ENCODE measurements at places on chromosomes 5 and 9.

DNA sequence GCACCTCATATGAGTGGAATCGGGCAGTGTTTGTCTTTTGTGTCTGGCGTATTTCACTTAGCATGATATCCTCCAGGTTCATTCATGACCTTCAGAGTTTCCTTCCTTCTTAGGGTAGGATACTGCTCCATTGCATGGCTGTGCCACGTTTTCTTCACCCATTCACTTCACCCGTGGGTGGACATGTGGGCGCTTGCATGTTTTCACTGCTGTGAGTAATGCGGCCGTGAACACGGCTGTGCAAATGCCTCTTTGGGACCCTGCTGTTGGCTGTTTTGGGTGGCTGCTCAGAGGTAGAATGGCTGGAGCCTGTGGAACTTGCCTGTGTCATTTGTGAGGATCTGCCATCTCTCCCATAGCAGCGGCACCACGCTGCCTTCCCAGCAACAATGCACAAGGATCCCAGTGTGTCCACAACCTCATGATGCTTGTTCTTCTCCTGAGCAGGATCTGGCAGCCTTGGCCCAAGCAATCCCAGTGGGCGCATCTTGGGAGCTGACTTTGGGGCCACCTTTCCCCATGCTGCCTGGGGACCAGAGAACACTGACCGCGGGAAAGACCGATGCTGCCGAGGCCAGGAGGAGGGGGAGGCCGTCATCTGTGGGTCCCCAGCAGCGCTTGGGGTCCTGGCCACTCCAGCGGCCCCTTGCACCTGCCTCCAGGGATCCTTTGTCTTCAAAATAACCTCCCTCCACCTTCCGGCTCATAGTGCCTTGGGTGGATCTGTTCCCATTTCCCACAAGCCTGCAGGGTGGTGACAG lies 2.3 kb upstream of the SCGB3A1 start:
- DNase-seq: no peak

- no peak for DNase-seq
These were observed 164.3 kb upstream of the ACOT12 start for GRCh38 chr5:81558188-81558587.

GRCh38 chr9:133225171-133226011 lies 16.3 kb upstream of the OBP2B start:
- DNase-seq: no peak

DNA sequence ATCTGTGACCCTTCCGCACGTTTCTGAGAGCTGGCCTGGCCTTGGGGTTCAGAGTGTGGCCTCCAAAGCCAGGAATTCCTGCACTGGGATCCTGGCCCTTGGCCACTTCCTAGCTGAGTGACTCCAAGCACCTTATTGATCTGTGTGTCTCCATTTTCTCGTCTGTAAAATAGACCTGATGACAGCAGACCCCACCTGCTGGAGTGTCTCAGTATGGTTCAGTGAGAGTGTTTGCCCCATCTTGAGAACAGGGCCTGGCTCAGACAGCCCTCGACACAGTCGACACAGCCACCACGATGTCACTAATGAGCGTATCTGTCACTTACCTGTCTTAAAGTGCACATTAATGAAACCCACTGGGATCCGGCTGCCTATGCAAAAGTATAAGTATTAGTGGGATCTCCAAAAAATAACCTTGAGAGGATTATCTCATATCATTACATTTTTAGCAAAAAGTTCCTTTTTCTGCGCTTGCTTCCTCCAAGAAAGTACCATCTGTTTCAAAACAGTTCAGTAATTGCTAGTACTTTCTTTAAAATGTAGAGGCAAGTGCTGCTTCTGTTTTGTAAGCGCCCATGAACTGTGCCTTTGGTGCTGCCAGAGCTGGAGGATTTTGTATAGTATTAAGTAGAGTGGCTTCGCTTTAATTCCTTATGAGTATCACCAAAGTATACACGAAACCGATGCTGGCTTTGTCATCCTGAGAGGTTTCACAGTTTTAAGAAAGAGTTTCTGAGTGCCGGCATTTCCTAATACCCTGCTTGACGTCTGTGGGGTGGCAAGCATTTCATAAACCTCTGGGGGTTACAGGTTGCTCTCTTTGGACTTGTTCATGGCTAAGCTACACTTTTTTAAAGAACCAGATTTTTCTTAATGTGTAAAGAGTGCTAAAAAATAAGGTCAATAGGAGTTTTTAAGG lies 31.7 kb downstream of the UBE2QL1 start:
- DNase-seq: no peak

DNA sequence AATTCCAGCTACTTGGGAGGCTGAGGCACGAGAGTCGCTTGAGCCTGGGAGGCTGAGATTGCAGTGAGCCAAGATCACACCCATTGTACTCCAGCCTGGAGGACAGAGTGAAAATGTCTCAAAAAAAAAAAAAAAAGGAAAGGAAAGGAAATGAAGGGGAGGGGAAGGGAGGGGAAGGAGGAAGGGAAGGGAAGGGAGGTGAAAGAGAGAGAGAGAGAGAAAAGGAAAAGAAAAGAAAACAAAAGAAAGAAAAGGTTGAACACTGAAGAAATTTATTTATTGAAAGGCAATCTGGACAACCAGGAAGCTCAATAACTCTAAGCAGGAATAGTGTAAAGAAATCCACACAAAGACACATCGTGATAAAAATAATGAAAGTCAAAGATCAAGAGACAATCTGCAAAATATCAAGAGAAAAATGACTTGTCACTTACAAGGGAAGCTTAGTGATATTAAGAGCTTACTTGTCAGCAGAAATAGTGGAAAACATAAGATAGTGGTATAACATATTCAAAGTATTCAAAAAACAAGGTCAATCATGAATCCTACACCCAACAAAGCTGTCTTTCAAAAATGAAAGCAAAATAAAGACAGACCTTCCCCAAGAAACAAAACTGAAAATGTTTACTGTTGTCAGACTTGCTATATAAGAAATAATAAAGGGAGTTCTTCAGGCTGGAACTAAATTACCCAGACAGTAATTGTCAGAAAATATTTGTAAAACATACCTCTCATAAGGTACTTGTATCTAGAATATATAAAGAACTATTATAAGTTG lies 10.9 kb upstream of the RIMOC1 start:
- DNase-seq: no peak

- no peak for DNase-seq
These were observed 156.9 kb upstream of the MVB12B start for GRCh38 chr9:126169736-126170135.

- no peak for DNase-seq
These were observed 16.1 kb upstream of the PRLR start for GRCh38 chr5:35246411-35246810.

DNA sequence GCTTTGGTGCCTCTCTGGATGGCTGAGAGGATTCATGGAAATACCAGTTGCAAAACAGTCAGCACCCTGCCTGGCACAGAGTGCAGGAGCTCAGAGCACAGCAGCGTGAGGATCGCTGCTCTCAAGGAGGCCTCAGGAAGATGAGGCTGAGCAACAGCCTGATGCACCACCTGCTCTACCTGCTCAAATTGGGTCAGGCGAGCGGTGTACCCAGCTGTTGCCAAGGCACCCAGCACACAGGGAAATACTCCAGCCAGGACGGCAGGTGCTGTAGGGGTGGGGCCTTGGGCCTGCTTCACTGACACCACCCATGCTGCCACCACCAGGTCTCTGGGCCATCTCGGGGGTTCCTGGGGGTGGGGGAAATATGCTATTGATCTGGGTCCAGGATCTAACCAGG lies 4.3 kb downstream of the EEIG1 start:
- DNase-seq: no peak

- no peak for DNase-seq
These were observed 806 bp downstream of the ZNF474 start for GRCh38 chr5:122130152-122130551.

DNA sequence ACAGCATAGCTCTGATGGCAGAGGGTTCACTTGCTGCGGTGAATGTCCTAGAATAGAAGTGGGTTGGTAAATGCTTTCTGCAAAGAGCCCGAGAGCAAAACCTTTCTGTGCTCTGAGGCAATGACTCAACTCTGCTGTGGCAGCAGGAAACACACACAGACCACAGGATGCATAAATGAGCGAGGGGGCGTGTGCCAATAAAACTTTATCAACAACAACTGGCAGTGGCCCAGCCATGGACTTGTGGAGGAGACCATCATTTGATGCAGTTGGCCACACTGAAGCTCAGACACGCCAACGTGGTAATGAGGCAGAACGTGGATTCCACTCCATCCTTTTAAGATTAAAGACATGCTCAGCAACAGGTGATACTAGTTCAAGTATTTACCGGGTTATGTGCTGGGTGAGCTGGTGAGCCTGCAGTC lies 6.8 kb downstream of the MRPL36 start:
- peak; percentile 38 for DNase-seq

GRCh38 chr5:6576861-6577501 lies 55.9 kb downstream of the NSUN2 start:
- no peak for DNase-seq

DNA sequence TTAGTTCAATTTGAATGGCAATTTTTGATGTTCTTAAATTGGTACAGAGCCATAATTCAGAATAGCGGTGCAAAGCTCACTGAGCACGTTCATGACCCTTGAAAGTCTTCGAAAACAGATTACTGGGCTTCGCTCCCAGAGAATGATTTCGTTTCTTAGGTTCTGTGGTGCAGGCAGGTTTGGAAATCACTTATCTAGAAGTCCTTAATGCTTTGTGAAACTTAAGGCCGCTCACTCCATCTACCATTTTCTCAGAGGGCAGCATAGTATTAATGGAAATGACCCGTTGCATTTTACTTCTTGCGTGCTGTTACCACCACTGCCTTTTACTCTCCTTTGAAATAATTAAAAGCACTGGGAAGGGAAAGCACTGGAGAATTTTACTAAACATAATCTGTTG lies 2.9 kb upstream of the MAT2B start:
- DNase-seq: no peak

DNA sequence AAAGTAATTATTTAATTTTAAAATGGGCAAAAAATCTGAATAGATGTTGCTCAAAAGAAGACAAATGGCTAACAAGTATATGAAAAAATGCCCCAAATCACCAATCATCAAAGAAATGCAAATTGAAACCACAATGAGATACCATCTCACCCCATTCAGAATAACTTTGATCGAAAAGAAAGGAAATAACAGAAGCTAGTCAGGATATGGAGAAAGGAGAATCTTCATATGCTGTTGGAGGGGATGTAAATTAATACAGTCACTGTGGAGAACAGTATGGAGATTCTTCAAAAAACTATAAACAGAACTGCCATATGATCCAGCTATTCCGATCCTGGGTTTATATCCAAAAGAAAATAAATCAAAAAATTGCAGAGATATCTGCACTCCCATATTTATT lies 418.5 kb upstream of the RGMB start:
- DNase-seq: no peak

GRCh38 chr5:172150514-172151425 lies 37.3 kb downstream of the STK10 start:
- DNase-seq: no peak

DNA sequence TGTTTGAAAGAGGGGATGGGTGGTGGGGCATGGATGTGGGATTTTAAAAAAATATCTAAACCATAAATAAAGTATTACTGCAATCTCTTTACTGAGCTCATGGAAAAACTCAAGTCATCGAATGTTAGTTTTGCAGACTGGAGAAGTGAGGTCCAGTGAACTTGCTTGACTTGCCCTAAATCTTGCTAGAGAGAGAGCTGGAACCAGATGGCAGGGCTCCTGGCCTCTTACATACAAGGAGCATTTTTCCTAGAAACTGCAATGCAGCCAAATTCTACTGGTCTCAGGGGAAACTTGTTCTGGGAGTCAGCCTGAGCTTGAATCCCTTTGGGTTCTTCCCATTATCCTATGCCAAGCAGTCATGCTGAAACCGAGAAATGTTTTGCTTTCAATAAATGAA lies 2.9 kb upstream of the TGFBI start:
- no peak for DNase-seq

GRCh38 chr9:96720435-96720834 lies 57.5 kb downstream of the ZNF510 start:
- no peak for DNase-seq

GRCh38 chr9:30411571-30411970 lies 1972.9 kb upstream of the ACO1 start:
- DNase-seq: no peak

DNA sequence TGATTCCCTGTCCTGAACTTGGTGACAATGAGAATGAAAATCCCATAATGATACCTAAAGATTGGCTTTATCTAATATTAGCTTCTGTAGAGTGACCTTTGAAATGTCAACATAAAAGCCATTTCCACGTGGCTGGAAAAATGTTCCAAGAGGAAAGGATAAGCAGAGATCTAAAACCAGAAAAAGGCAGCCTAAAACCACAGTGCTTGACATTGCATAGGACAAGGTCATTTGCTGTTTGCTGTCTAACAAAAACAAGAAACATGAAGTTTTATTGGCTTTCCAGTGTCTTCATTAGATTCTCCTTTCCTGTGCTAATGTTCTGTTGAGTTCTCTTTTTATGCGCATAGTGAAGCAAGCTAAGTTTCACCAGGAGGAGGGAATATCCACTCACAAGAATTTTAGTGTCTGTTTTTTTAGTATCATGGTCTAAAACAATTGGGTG lies 44.6 kb downstream of the CPEB4 start:
- DNase-seq: no peak

DNA sequence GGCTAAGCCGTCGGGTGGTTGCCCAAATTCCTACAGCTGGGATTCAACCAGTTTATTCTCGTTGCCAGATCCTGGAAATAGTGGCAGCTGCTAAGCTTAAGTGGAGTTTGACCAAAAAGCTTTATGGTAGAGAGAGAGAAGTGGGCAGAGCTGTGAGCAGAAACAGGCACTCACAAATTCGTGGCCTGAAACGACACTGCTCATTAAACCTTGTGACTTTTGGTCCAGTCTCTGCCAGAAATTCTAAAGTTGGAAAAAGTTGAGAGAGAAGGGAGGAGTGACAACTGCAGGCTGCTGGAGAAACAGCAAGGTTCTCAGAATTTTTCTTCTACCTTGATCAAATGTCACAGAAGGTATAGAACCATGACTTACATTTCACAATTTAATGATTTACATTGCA lies 131.5 kb downstream of the MTX3 start:
- no peak for DNase-seq

GRCh38 chr9:124320062-124320973 lies 62.6 kb downstream of the NEK6 start:
- no peak for DNase-seq

DNA sequence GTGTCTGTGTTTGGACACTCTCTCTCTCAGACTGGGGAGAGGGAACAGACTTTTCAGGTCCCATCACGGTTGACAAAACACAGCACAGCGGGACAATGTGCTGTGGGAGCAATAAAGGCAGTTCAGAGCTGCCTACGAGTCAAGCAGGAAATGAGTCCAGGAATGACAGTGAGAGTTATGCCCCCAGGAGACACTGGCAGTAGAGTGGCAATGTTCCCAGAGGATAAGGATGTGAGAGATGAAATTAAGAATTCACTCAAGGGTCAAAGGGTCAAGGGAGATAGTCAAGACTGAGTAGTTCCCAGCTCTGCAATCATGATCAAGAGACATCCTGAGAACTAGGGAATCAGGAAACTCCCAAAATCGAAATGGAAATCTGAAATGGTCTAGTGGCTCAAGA lies 156.1 kb downstream of the LURAP1L start:
- DNase-seq: no peak

DNA sequence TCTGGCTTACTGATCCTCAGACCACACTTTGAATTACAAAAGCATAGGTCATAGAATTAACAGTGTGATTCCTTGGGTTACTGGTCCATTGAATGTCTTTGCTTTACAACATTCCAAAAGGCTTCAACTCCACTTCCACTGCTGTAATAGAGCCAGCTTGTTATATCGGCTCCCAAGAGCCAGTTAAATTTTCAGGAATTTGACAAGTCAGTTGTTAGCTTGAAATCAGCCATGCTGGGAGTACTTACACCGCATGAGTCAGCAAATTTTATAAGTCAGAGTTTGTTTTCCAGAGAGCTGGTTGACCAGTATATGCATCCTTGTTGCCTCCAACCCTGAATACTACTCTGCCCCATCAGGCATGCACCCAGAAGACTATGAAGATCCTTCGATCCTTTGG lies 73.1 kb downstream of the FOXB2 start:
- DNase-seq: no peak

Measured in stimulated activated CD8-positive, alpha-beta memory T cell treated with anti-CD3 and anti-CD28 coated beads, Interleukin-4, amount 100 ng/mL, for 1 hour (primary cell).